ENCODE measurements at places on chromosomes 2 and 18.

- no peak overlapping the region for H3K27ac ChIP-seq
- DNase-seq = no peak
- H3K4me3 ChIP-seq = no peak overlapping the region
- no peaks in the 10 kb centered on the region for H3K27me3 ChIP-seq
- H3K4me1 ChIP-seq = no peaks in the 10 kb centered on the region
Measured at GRCh38 chr2:189393440-189394111, 47.7 kb upstream of the WDR75 start.

DNA sequence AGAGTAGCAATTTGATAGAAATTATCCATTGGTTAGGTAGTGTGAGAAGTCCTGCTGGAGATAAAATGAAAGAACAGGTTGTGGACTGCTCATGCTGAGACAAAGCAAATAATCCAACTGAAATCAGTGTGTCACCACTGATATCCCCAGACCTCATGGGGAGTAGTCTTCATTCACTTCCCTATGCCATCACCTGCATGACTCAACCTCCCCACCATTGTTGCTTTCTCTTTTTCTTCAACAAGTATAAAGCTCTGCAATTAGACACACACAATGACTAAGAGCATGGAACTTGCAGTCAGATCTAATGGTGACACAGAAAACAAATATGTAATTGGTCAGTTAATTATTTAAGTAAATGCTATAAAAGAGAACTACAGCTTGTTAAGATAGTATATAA is 475.3 kb downstream of the RIT2 start:
- no peaks in the 10 kb centered on the region for H3K36me3 ChIP-seq
- H3K27me3 ChIP-seq = no peaks in the 10 kb centered on the region

GRCh38 chr2:222302178-222303018 is 3.6 kb upstream of the PAX3 start:
- peaks cover 12% of the 10 kb centered on the region for H3K4me1 ChIP-seq
- H3K36me3 ChIP-seq = no peaks in the 10 kb centered on the region
- no peak for DNase-seq
- peaks cover 24% of the 10 kb centered on the region for H3K27me3 ChIP-seq
- H3K27ac ChIP-seq = no peak overlapping the region
- H3K4me3 ChIP-seq = no peak overlapping the region

GRCh38 chr2:150644298-150645067 is 157.0 kb upstream of the RND3 start:
- no peak overlapping the region for H3K27ac ChIP-seq
- no peak overlapping the region for H3K4me3 ChIP-seq
- DNase-seq = no peak
- H3K36me3 ChIP-seq = no peaks in the 10 kb centered on the region
- H3K4me1 ChIP-seq = no peaks in the 10 kb centered on the region
- H3K27me3 ChIP-seq = no peaks in the 10 kb centered on the region

- DNase-seq = no peak
- H3K27ac ChIP-seq = peak overlapping the region; percentile 94
- peaks cover 66% of the 10 kb centered on the region for H3K4me1 ChIP-seq
Measured at GRCh38 chr2:196160946-196161345, 10.4 kb downstream of the STK17B start.

DNA sequence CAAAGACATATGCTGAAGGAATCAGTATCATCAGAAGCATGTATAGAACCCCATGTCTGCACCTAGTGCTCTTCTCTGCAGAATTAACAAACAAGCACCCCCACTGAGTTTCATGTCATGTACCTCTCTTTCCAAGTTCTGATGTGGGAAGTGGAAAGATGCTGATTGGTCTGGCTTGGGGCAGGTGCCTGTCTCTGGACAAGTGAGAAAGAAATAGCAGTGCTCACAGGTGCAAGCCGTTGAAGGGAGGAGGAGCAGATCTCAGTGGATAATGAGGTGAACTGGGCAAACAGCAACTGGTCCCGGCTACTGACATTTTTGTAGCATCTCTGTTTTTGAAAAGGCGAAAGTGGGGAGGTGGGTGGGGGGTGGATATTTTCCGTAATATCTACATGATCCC is 17.5 kb upstream of the ACVR1 start:
- H3K36me3 ChIP-seq = no peaks in the 10 kb centered on the region
- H3K4me3 ChIP-seq = no peak overlapping the region
- no peak for DNase-seq

DNA sequence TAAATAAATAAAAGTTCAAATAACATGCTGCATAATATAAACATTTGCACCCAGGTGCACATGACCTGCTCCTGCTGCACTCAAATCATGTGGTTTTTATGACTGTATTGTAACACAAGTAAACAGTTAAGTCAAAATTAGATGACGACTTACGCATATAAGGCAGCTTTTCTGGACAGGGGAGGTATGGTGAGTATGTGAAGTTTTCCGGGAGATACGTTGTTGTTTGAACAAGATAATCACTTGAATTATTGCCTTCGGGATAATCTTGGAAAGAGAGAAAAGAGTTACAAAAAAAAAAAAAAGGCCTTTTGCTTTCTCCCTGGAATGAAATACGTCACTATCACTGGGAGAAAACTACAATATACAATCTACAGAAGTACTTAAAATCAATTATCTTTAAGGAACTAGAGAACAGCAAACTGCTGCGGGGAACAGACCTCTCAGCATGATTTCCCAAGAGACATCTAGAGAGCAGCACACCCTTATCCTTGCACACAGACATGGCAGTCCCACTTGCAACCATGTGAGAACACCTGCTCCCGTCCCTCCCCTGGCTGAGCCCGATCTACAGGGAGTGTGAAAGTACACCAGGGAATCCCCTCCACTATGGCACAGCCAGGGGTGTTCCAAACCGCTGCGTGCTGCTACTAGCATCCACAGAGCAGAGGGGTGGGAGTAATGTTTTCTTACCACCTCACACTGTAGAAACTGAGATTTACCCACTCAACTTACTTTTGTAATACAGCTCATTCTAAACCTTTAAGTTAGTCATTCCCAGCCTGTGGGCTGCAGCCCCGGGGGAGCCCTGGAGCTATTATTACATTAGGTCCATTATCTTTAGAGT is 26.3 kb downstream of the B4GALT6 start:
- H3K4me1 ChIP-seq = no peaks in the 10 kb centered on the region
- H3K27me3 ChIP-seq = no peaks in the 10 kb centered on the region
- H3K4me3 ChIP-seq = no peak overlapping the region
- no peak for DNase-seq

DNA sequence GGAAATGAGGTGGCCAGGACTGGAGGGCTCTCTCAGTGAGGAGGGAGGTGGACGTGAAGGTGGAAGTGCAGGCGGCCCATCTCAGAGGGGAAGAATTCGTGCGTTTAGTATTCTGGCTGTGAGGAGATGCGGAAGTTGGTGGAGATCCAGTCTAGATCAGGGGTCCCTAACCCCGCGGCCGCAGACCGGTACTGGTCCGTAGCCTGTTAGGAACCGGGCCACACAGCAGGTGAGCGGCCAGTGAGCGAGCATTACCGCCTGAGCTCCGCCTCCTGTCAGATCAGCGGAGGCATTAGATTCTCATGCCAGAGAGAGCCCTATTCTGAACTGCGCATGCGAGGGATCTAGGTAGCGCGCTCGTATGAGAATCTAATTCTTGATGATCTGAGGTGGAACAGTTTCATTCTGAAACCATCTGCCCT is 1.6 kb upstream of the FHOD3 start:
- H3K4me3 ChIP-seq = no peak overlapping the region
- no peaks in the 10 kb centered on the region for H3K36me3 ChIP-seq
- no peak overlapping the region for H3K27ac ChIP-seq
- DNase-seq = no peak

- H3K27ac ChIP-seq = no peak overlapping the region
- no peaks in the 10 kb centered on the region for H3K4me1 ChIP-seq
- no peaks in the 10 kb centered on the region for H3K27me3 ChIP-seq
- H3K4me3 ChIP-seq = no peak overlapping the region
- H3K36me3 ChIP-seq = no peaks in the 10 kb centered on the region
Measured at GRCh38 chr2:890791-891190, 59.9 kb upstream of the SNTG2 start.

DNA sequence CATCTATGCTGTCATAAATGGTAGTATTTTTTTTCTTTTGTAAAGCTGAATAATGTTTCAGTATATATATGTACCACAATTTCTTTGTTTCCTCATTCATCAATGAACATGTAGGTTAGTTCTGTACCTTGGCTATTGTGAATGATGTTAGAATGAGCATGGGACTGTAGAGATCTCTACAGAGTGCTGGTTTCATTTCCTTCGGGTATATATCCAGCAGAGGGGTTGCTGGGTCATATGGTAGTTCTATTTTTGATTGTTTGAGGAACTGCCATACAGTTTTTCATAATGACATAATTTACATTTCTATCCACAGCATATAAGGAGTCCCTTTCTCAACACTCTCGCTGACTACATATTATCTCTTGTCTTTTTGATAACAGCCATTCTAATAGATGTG is 243.5 kb downstream of the CDH7 start:
- H3K36me3 ChIP-seq = no peaks in the 10 kb centered on the region
- H3K27ac ChIP-seq = no peak overlapping the region
- DNase-seq = no peak
- H3K27me3 ChIP-seq = no peaks in the 10 kb centered on the region
- no peaks in the 10 kb centered on the region for H3K4me1 ChIP-seq
